ENCODE measurements at places on chromosomes 2 and 18. TPM values are rescaled to one million over a fixed set of nuclear protein-coding genes. Genes with fewer than 3 reads are reported as not detected.

DNA sequence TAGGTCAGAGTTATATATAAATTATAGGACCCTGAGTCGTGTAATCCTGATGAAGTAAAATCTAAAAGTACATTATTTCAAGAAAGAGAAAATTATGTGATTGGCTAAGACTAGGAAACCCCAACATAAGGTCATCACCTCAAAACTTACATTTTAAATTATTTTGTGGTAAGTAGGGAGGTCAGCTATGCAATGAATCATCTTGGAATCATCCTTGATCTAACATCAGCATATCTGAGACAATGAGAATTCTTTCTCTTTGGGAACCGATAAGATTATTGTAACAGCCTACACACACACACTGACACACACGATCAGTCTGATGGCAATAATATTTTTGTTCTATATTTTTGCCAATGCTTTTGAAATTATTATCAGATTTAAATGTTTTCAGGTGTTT lies 904.8 kb upstream of the CHAC2 start:
- DNase-seq: no peak

DNA sequence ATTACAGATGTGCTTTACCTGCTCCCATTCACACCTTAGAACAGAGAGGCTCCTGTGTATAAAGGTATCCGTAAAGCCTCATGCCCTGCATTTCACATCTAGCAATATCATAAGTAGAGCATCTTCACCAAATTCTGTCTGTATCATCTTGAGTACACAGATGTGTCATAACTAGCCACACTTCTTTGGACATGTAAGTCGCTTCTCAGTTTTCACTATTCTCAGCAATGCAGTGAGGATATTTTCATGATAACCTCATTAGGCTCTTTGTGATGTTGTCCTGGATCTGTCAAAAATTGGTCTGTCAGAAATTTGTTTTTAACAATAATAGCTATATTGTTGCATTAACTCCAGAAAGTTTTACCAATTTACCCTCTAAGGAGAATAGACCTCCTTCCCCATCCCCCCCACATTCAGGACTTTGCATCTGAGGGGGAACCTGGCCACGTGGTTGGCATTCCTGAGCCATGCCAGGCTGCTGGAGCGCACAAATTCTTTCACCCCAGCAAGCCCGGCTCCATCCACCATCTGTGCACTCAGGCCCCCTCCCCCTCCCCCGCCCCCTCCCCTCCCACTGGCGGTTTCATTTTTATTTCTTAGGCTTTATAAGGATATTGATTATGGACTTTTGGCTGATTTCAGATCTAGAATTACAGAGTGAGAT lies 34.1 kb downstream of the AGAP1 start:
- DNase-seq: no peak

DNA sequence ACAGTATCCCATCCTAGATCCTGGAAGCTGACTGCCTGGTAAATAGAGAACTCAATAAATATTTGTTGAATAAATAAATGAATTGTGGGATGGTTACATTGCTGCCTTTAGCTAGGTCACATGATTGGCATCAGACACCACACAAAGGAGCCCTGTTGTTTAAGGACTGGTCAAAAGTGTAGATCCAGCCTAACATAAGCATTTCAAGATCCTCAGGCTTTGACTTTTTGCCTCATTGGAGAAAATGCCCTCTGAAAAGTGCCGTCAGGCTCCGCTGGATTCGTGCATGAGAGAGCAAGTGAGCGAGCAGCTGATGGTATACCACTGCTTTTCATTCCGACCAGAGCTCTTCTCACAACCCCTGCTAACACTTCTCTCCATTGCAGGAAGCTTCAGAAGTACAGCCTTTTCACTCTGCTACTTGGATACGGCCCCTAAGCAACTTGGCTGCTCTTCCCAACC lies 1.3 kb upstream of the ZNF24 start:
- peak; percentile 59 for DNase-seq

GRCh38 chr18:59359576-59359952 lies 499 bp upstream of the LMAN1 start:
- DNase-seq: no peak

TNS1 gene
- total RNA-seq: 92.3 TPM

CROCC2 gene
- total RNA-seq: 0.30 TPM
